ENCODE measurements at places on chromosomes 6 and 20. TPM values are rescaled to one million over a fixed set of nuclear protein-coding genes. Genes with fewer than 3 reads are reported as not detected.

- no peak overlapping the region for H3K27ac ChIP-seq
- H3K4me1 ChIP-seq: no peaks in the 10 kb centered on the region
- H3K36me3 ChIP-seq: no peaks in the 10 kb centered on the region
- H3K27me3 ChIP-seq: no peaks in the 10 kb centered on the region
These were observed 94.7 kb upstream of the NXT1 start for GRCh38 chr20:23255716-23256385.

DNA sequence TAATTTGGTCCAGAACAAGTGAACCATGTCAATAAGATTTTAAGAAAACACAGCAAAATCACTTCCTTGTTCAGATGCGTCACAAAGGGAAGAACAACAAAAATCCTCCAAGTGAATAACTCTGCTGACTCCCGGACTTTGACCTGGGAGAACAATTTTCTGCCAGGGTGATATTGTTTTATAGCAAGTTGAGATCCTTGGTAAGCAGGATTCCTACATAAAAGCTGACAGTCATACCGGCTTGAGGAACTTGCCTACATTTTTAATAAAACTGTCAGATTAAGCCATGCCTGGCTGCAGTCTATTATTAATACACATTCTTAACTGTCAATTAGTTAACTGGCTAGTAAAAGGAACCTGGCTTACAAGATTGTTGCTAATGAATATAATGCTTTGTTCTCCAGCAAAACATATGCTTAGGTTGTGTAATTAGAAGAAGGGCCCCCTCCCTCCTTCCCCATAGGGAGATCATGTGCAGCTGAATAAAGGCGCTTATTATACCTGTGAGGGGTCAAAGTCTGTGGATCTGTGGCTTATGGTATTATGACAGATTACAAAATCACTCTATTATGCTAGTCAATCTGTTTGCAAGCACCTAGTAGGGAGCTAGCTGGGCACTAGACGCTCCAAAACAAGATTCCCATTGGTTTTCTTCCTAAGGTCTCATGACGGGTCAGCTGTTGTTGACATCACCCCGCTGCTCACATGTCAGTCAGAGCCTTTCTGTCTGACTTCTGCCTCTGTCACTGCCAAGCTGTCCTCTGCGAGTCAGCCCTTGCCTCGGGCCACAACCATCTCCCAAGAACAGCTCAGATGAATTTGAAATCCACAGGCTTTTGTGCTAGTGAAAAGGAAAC lies 44.6 kb upstream of the SEC63 start:
- H3K27ac ChIP-seq: peak overlapping the region; percentile 76
- no peak for DNase-seq
- no peaks in the 10 kb centered on the region for H3K27me3 ChIP-seq
- H3K4me3 ChIP-seq: no peak overlapping the region
- peaks cover 12% of the 10 kb centered on the region for H3K4me1 ChIP-seq
- H3K36me3 ChIP-seq: no peaks in the 10 kb centered on the region

- no peaks in the 10 kb centered on the region for H3K27me3 ChIP-seq
- H3K36me3 ChIP-seq: no peaks in the 10 kb centered on the region
- H3K4me3 ChIP-seq: no peak overlapping the region
- H3K27ac ChIP-seq: no peak overlapping the region
- peaks cover 8% of the 10 kb centered on the region for H3K4me1 ChIP-seq
- DNase-seq: peak; percentile 2
These were observed 50.5 kb upstream of the ENPP5 start for GRCh38 chr6:46221222-46221793.

DNA sequence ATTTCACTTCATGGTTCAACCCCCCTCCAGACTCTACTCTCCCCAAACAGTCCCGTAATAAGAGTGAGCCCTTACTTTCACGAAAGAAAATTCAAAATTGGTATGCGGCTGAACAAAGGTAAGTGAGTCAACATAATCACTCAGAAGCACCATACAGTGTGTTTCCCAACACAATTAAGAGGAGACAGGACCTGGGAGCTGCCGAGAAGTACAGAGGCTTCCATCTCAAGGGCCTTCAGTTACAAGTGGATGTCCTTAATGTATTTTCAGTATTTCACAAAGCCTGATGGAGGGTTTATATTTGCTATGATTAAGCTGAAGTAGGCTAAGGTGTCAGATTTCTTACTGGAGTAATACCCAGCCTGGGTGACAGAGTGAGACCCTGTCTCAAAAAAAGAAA lies 51.1 kb downstream of the MYO6 start:
- H3K27ac ChIP-seq: no peak overlapping the region
- no peak overlapping the region for H3K4me3 ChIP-seq
- peaks cover 15% of the 10 kb centered on the region for H3K4me1 ChIP-seq
- H3K36me3 ChIP-seq: no peaks in the 10 kb centered on the region

DNA sequence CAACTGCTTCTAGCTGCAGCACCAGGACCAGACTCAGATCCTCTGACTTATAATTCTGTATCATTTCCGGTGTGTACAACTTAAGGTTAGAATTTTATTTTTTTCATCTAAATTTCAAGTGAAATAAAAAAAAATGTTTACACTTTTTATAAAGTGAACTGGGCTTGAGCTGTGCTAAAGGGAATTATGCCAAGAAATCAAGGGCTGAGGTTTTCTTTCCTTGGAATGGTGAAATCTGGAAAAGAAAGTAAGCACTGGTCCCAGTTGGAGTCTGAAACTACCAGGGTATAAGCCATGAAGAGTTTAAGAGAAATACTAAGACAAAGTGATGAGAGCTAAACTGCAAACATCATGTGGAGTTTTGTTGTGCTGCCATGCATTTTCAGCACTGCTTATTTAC lies 21.7 kb upstream of the FYN start:
- no peaks in the 10 kb centered on the region for H3K27me3 ChIP-seq
- no peaks in the 10 kb centered on the region for H3K4me1 ChIP-seq
- no peaks in the 10 kb centered on the region for H3K36me3 ChIP-seq
- no peak overlapping the region for H3K4me3 ChIP-seq
- DNase-seq: no peak
- H3K27ac ChIP-seq: no peak overlapping the region

GRCh38 chr6:112886415-112886814 lies 539.3 kb downstream of the RFPL4B start:
- no peak for DNase-seq
- H3K4me3 ChIP-seq: no peak overlapping the region
- no peak overlapping the region for H3K27ac ChIP-seq
- no peaks in the 10 kb centered on the region for H3K27me3 ChIP-seq
- no peaks in the 10 kb centered on the region for H3K36me3 ChIP-seq

Gene COL11A2
- total RNA-seq: 2.3 TPM

Data from thyroid gland (tissue), 4 donors.